B cell (primary cell): ENCODE measurements at places on chromosomes 6 and 20. TPM values are rescaled to one million over a fixed set of nuclear protein-coding genes. Genes with fewer than 3 reads are reported as not detected.

The UST gene
- 16.9 TPM in 2 replicates for total RNA-seq

The LY86 gene
- 68.7 and 76.7 TPM in 2 replicates for total RNA-seq

The MTFR2 gene
- 3.9 and 4.0 TPM in 2 replicates for total RNA-seq

The GSTA1 gene
- not detected in 2 replicates for total RNA-seq

The TRDN gene
- not detected in 2 replicates for total RNA-seq

The LIN28B gene
- not detected in 2 replicates for total RNA-seq

DNA sequence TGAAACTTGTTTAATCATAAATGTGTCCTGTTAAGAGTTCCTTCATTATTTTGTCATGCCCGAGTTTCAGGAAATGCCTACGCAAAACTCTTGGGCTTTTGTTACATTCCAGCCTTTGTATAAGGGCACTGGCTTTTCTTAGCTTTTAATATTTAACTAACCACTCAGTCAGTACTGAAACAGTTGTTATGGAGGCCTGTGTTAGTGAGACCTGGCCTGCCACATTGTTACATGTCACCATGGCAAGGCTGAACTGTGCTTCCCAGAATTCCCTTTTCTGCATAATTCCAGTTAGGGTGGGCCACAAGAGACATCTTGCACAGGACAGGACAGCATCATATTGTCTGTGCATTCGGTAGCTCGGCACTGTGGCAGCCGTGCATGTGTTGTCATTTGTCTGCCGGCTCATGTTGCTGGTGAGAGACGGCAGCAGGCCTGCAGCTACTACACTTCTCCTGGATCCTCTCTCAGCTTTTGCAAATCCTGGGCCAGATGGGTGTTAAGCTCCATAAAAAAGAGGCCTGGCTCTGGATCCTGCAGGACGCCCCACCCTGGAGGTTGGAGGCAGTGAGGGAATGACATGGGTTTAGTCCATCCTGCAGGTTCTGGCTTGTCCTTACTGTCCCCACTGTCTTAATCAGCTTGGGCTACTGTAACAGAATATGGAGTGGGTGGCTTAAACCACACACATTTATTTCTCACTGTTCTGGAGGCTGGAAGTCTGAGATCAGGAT is 128.8 kb upstream of the DTNBP1 start:
- DNase-seq: no peak

GRCh38 chr6:5084360-5084780 is 771 bp upstream of the PPP1R3G start:
- no peak for DNase-seq

DNA sequence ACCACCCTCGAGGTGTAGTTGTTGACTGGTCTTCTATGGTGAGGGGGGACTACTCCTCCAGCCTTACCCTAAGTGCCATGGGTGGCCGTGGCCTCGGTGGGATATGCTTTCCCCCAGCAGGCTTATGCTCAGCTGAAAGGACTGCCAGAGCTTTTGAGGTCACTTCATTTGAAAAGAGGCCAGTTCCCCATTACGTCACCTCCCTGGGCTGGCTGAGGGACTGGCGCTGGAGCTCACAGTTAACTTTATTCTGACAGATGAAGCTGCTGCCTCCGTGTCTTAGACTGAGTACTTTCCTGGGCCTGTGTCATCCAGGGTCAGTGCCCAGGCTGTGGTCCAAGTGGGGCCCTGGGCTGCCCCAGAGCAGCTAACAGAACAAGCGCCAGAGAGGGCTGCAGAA is 42.8 kb upstream of the PCMTD2 start:
- DNase-seq: no peak

DNA sequence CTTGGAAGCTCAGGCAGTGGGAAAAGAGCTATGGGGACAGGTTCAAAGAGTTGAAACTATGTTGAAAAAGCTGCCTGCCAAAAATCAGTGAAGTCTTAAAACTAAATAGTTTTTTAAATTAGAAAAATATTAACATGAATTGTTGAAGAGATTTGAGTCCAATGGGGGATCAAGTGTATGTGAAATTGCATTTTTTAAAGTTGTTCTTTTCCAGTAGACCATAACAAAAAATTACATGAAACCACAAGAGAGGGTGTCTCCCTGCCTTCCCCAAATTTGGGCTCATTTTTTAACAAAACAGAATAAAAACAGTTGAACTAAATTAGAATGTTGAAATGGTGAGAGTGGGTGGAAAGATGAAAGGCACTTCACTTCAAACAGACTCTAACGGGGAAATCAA is 31.5 kb upstream of the COL10A1 start:
- no peak for DNase-seq

GRCh38 chr6:127816643-127817042 is 84.2 kb downstream of the THEMIS start:
- DNase-seq: no peak

- DNase-seq: no peak
Measured at GRCh38 chr6:124517339-124517738, 444.9 kb upstream of the RNF217 start.

GRCh38 chr20:50372770-50373088 is 137.5 kb upstream of the PTPN1 start:
- DNase-seq: no peak

- no peak for DNase-seq
Measured at GRCh38 chr6:43931201-43931600, 161.2 kb downstream of the VEGFA start.

GRCh38 chr20:6636209-6637159 is 131.0 kb upstream of the BMP2 start:
- DNase-seq: no peak

GRCh38 chr20:37317316-37317715 is 27.9 kb downstream of the MANBAL start:
- DNase-seq: no peak
